Transverse colon (tissue), 4 donors: ENCODE measurements at places on chromosomes 3 and 15. TPM values are rescaled to one million over a fixed set of nuclear protein-coding genes. Genes with fewer than 3 reads are reported as not detected.

ADAMTSL3 gene
- total RNA-seq: 8.8 TPM

GRCh38 chr3:196150481-196150880 is 60.7 kb downstream of the ZDHHC19 start:
- no peak for DNase-seq

DNA sequence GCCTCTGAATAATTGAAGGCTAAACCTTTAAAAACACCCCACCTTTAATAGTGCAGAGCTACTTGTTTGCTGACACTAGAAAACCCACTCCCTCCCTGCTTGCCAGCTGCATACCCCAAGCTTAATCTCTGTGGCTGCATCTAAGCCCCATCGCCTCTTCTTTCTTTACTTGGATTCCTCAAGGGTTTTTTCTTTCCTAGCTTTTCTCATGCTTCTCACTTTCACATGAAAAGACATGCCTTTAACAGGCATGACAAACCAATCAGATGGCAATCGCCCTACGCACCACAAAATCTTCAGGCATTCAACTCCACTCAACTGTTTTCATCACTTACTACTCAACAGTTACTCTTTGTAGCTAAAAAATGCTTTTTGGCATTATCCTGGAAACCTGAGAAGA is 77.5 kb downstream of the PLD1 start:
- DNase-seq: no peak

GRCh38 chr3:67447393-67447792 is 207.0 kb downstream of the SUCLG2 start:
- DNase-seq: no peak

GRCh38 chr3:20394243-20394642 is 208.2 kb upstream of the SGO1 start:
- DNase-seq: no peak

DNA sequence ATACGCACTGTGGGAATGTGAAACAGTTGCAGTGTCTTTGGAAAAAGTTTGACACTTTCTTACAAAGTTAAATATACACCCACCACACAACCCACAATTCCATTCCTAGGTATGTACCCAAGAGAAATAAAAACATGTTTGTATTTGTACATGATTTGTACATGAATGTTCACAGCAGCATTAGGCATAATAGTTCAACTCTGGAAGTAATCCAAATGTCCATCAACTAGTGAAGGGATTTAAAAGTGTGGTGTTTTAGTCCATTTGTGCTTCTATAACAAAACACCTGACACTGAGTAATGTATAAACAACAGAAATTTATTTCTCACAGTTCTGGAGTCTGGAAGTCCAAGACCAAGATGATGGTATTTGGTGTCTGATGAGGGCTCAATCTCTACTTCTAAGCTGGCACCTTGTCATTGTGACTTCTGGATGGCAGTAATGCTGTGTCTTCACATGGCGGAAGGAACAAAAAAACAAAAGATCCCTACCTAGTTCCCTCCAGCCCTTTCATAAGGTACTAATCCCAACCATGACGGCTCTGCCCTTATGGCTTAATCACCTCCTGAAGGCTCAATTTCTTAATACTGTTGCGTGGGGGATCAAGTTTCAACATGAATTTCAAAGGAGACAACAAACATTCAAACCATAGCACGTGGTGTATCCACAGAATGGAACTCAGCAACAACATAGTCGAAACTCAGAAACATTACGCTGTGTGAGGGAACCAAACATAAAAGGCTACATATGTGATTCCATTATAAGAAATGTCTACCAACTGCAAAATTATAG is 120.5 kb downstream of the AQP9 start:
- DNase-seq: no peak

GRCh38 chr3:72520690-72521308 is 327.4 kb downstream of the SHQ1 start:
- DNase-seq: no peak

DNA sequence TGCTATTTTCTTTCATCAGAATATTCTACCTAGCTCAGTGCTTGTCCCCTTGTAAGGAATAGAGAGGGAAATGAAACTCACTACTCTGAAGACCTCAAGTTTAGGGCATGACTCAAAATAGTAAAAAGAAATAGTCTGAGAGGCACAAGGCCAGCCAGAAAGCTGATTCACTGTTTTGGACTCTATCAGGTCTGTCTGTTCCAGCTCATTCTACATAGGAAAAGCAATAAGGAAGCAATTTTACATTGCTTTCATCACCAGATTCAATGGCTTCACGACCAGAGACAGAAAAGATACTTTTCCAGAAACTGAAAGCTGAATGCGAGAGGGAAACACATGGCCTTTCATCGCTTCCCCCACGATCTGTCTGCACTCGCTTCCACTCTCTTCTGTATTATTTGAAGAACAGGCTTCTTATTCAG is 276.0 kb downstream of the GBE1 start:
- DNase-seq: peak; percentile 12

DNA sequence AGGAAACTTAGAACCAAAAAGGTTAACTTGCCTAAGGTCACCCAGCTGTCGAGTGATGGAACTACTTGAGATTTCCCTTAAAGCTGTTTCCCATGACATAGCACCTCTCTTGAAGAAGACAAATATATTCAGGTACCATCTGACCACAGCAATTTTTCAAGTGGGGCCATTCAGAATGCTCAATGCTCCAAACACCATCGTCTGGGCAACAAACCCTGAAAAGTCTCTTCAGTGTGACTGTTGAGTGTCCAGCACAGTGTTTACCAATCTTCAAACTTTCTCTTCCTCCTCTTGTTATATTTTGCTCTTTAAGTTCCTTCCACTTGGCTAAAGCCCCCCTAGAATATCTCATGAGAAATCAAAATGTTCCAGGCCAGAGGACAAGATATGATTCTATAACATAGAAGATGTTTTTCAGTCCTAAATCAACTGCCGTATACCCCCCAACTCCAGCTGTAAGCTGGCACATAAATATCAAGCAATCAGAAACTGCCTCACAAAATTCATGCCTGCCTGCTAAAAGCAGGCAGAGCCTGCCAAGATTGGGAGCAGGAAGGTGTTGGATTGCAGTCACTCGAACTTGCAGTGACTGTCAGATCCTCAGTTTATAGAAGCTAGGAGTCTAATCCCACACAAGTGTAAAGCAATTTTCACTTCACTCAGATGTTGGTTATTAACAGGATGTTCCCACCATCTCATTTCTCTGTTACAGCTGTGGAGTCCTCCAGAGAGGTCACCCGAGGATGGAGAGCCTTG is 230.5 kb upstream of the MRPL3 start:
- no peak for DNase-seq
